ENCODE measurements at places on chromosomes 11 and 22.
A peak's percentile ranks its signal among the peaks of the same experiment; 100 is the strongest.

- no peak for DNase-seq
Measured at GRCh38 chr11:62677156-62677555, 1.7 kb downstream of the UBXN1 start.

- DNase-seq: no peak
Measured at GRCh38 chr11:134633276-134633675, 221.2 kb upstream of the B3GAT1 start.

DNA sequence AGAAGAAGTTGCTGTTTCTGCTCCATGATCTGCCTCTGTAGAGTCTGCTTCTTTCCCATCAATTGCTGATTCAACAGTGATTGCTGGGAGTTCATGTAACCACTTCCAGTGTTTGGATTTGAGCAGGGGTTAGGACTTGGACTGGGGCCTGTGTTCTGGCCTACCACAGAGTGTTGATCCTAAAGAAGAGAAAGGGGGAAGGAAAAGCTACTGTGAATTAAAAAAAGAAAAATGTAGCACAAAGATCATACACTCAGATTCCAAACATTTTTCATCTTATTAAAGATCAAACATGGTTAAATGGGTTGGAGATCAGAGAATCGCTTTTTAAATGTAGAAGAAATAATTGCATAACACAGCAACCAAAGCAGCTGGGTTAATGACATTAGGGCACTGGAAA is 67.6 kb upstream of the MTMR2 start:
- peak; percentile 65 for DNase-seq

DNA sequence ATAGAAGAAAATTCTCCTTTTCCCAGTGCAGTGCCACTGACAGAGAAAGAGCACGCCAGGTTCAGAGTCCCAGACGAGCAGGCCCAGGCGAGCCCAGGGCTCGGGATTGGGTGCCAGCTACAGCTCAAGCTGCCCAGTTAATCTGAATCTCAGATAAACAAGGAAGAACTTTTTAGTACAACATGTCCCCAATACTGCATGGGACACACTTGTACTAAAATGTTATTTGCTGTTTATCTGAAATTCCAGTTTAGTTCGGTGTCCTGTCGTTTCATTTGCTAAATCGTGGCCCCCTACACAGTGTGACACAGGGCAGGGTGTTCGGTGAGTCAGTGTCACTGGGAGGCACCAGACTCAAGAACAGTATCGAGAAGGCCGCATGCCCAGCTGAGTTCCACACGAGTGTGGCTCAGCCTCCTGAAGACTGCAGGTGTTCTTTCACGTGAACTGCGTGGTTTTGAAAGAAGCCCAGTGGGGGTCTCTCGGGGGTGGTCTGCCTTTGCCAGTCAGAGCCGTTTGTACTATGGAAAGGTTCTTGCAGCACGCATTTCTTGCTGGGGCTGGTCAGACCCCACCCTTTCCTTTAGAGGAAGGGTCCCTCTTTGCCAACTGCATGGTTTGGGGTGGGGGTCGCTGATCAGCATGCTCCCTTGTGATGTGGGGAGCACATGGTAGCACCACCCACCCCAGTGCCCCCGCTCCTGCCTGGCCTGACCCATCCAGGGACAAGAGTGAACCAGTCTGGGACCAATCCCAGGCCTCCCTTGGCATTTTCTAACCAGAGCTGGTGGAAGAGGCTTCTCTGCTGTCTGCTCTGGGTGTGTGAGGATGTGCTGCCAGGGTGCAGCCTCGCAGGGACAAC is 115.6 kb upstream of the B3GAT1 start:
- no peak for DNase-seq

- no peak for DNase-seq
Measured at GRCh38 chr11:76795936-76796441, 12.8 kb downstream of the TSKU start.

GRCh38 chr22:49827853-49828598 is at the start of gene BRD1:
Gene BRD1, minus strand, starts transcription at chr22:49827873. Its CDS starts 3,556 bp downstream, at chr22:49824317.
- DNase-seq: peak; percentile 38

DNA sequence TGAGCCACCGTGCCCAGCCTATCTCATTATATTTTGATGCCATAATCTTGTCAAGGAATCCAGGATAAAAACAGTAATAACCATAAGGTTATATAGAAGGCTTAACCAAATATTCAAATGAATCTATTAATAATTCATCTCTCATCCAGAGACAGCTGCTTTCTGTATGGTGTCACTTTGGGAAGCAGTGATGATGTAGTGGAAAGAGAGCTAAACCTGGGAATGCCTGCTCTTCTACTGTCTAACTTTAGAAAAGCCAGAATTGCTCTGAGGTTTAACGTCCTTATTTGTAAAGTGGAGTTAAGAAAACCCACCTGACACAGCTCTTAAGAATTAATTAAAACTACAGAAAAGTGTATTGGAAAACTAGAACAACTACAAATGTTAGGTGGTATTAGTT is 29.3 kb upstream of the OR10D3 start:
- no peak for DNase-seq

GRCh38 chr11:114284021-114284420 is 12.2 kb upstream of the NNMT start:
- DNase-seq: no peak

DNA sequence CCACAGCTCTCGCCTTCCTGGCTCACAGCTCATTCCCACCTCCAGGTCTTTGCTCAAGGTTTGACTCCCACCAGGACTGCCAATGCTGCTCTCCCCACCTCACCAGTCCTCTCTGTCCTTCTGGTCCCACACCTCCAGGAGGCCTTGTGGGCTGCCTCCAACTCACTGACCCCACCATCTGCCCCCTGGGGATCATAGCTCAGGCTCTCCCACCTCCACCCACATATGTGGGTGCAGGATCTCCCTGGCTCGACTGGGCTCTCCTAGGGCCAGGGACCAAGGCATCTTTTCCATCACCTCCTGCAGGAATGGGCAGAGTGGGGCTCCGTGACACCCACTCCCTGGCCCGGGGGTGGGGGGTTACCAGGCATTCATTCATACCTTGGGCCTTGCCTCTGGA is 13.8 kb upstream of the SSTR3 start:
- DNase-seq: no peak

DNA sequence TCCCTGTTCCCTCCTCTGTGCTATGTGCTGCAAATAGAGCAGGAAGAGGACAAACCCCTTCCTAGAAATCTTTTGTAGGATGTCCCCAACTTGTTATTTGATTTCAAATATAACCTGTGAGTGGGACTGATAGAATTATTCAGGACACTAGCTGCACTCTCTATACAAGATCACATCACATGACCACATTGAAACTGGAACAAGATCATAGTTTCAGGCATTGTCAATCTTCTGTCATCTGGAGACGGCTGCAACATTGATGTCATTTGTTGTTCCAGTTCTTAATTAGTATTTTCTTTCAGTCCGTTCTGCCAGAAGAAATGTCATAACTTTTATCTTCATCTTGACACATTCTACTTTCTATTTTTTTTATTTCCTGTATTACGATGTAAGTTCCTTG is 89.3 kb downstream of the GRIA4 start:
- DNase-seq: no peak

DNA sequence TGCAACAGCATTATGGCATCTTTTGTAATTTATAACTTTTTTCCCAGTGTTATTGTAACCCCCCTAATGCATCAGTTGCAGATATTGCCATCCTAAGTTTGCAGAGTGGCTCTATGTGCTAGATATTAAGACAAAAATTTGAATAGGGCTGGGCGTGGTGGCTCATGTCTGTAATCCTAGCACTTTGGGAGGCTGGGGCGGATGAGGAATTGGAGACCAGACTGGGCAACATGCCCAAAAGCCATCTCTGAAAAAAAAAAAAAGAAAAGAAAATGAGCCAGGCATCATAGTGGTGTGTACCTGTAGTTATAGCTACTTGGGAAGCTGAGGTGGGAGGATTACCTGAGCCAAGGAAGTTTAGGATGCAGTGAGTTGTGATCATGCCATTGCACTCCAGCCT is 50.1 kb upstream of the MUC15 start:
- DNase-seq: no peak

DNA sequence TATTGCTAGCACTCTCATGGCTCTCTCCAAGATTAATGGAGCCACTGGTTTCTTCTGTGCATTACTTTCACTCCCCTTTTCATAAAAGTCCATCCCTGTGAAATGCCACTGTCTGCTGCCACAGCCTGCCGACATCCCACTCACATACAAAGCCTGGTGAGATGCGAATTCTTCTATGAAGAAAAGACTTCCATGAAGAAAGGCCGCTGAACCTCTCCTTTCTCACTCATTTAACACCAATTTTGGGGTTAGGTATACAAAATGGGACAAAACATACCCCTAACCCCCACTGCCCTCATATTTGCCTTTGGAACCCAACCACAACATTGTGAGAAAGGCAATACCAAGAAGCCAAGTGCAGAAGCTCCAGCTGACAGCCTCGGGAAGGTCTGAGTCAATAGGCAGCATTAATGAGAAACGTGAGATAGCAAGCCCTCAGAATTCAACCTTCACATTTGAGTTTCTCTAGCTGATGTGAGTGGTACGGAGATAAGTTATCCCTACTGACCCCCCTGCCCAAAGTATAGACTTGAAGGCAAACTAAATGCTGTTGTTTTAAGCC is 156.4 kb downstream of the ATG16L2 start:
- no peak for DNase-seq

GRCh38 chr11:24497831-24498230 is 978 bp downstream of the LUZP2 start:
- DNase-seq: no peak

GRCh38 chr11:68598816-68599653 is 85.3 kb upstream of the GAL start:
- no peak for DNase-seq

DNA sequence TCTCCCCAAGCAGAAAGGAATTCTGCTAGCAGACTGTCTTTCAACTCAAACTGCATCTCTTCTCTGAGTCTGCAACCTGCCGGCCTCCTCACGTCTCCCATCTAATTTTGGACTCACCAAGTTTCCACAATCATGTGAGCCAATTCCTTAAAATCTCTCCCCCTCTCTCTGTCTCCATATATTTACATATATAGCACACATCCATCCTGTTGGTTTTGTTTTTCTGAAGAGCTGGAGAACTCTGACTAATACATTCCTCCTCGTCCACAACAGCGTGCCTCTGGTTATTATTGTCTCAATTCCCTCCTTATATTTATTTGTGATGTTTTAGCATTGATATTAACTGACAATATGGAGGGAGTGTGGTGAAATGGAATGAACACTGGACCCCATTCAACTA is 29.6 kb upstream of the FJX1 start:
- DNase-seq: no peak

GRCh38 chr22:32994898-32995297 is 63.3 kb downstream of the SYN3 start:
- DNase-seq: no peak

DNA sequence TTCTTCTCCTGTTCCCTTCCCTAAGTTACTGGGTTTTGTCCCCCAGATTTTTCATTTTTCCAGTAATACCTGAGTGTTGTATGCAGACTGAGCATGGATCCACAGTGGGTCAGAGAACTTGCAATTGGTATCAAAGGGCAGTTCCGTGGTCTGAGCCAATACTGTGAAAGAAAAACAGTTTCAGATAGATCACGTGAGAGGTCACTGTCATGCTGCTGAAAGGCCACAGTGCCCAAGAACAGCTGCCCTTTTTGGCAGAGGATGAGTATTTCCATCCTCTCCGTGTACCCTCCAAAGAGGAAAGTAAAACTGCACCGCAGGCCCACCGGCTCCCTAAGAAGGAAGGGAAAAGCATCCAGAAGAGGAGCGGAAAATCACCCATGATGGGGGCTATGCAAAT is 73.0 kb upstream of the TBCEL start:
- no peak for DNase-seq

DNA sequence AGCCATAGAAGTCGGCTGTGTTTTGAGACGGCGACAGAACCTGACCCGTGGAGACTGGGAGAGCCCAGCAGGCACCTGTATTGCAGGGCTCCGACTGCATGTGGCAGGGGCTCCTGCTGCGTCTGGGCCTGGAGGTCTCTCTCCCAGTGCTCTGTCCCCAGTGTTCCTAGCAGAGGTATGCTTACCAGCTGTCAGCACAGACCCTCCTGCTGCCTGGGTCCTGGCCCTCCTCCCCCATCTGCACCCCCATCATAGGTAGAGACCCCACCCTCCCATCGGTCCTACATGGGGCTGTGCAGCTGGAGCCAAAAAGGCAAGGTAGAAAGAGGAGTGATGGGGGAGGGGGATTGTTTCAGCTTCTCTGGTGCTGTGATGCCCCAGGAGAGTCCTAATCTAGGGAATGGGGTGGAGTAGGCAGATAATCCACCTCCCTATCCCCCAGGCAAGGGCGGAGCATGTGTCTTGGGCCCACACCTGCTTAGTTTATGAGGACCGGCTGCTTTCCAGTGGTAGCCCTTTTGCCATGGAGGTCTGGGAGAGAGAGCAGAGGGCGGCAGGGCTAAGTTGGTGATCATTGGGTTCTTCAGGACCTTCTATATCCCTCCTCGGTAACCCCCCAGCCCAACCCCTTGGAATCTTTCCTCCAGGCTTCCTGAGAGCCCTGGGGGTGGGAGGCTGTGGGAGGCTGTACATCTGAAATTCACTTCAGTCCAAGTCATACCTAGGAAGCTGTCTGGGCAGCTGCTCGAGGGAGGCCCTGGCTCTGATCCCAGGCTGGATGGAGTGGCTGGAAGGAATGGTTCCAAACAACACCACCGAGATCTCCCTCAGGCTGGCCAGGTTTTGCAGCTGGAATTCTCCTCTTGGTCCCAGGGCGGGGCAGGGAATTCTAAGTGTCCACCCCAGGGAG is 5.3 kb downstream of the SLC7A4 start:
- no peak for DNase-seq

DNA sequence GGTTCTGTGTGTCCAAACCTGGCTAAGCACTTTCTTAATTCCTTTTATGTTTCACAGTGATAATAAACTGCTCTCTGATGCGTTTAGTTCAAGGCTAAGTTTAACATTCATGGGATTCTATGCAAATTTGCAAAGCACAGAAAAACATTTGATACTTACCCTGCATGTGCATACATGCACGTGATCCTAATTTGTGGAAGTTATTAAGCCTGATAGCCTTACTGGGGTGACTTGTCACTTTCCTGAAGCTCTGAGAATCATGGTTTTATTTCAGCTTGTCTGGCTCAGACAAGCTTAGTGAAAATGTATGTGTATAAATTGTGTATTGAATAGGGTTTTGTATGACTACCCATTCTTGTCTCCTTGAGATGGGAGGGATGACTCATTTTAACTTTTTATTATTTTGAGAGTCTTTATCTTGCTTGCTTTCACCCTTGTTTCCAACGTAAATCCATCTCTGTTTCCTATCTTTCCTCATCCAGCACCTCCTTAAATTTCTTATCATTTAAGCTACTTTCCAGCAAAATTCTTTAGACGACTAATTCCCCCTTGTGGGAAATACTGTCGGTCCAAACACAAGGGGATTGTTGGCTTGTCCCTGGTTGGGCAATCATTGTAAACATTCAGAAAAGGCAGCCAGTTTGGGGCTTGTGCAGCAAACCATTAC is 167.1 kb downstream of the C11orf91 start:
- no peak for DNase-seq

GRCh38 chr11:123062158-123062891 is 389 bp upstream of the HSPA8 start:
- peak; percentile 99 for DNase-seq

Data from stromal cell of bone marrow (primary cell).